Activated CD4-positive, CD25-positive, alpha-beta regulatory T cell treated with anti-CD3 and anti-CD28 coated beads, Interleukin-2, amount 50 U/mL, for 72 hours (primary cell): ENCODE measurements at places on chromosomes 6 and 20.

GRCh38 chr6:75532521-75532920 is 38.9 kb upstream of the FILIP1 start:
- DNase-seq = no peak

DNA sequence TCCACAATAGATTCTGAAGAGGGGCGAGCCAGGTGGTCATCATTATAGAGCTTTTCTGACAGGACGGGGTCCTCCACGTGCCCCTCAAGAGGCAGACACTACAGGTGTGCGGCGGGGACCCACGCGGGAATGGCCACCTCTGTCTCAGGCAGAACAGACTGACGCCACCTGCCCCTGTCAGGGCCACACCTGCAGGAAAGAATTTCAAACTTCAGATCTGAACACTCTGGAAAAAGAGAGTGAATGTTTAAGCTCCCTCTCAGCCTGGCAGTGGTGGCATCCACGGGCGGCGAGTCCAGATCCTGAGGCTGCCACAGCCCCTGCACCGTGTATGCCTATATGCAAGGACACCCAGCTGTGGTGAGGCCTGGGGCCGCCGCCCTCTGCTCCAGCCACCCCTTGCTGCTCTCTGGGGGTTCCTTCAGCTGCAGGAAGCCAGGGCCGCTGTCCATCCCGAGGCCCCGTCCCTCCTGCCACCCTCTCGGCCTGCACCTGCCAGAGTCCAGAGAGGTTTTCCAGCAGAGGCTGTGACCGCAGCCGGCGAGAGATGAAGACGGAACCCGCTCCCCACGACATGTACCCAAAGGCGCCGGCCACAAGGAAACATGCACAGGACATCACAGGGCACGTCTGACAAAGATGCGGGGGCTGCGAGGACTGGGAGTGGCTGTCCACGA is 234.9 kb downstream of the ERMARD start:
- DNase-seq = no peak

- DNase-seq = no peak
Observed at GRCh38 chr6:41836022-41836659, 48.6 kb downstream of the TOMM6 start.

- no peak for DNase-seq
Observed at GRCh38 chr6:67898875-67899274, 736.2 kb upstream of the ADGRB3 start.

DNA sequence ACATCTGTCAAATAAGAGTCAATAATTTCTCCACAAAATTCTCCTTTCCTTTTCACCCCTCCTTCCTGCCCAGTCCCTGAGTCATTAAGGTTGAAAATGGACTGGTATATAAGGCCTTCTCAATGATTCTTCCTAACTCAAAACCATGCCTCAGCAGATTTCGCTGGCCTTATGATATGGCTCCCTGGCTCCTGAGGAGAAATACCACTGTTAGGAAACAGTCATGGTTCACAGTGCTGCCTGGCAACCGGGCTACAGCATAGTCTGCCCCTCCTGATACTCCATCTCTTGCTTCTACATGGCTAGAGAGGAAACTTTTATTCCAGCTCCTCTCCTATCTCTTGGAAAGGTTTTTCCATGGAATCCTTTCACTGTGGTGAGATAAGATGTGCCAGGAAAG is 4.7 kb downstream of the UBE2J1 start:
- DNase-seq = no peak

GRCh38 chr6:66336176-66336575 is 629.1 kb upstream of the EYS start:
- DNase-seq = no peak

DNA sequence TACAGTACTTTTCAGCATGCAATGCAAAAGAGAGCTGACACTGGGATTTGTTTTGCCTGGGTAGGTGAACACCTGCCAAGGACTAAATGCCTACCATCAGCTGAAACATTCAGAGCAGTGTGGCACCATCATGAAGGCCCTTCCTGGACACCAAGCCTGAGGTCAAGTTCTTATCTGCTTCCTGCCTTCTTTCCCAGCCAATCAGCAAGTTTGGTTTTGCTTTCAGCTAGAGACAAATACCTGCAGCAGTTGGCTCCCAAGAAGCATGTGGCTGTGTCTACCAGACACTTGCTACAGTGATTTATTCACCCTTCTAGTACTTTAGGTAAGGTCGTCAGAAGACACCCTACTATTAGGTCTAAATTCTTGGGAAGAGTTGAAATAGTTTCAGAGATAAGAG is 112.8 kb downstream of the TBX18 start:
- no peak for DNase-seq

DNA sequence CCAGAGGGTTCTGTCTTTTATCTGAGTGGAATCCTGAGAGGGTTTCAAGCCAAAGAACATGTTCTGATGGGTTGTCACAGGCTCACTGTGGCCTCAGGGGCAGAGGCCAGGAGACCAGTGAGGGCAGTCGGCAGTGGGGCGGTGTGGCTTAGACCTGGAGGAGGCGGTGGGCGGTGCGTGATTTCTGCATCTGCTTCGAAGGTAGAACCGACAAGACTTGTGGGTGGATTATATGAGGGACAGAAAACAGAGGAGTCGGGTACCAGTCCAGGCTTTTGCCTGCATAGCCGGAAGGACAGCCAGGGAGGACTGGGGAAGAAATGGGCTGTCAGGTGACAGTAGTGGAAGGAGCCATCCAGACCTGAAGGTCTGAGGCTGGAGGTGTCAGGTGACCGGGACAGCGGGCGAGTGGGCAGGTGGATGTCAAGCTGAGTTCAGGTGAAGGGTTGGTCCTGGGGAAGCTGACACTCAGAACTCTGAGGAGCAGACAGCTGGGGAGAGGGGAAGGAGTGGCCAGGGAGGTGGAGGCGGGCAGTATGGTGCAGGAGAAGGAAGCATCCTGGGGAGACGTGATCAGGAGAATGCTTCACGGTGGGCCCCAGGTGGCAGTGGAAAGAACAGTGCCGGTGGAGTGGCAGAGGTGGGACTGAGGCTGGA is 3.1 kb downstream of the CTSZ start:
- no peak for DNase-seq

- DNase-seq = no peak
Observed at GRCh38 chr6:21935561-21936028, 342.0 kb downstream of the SOX4 start.

DNA sequence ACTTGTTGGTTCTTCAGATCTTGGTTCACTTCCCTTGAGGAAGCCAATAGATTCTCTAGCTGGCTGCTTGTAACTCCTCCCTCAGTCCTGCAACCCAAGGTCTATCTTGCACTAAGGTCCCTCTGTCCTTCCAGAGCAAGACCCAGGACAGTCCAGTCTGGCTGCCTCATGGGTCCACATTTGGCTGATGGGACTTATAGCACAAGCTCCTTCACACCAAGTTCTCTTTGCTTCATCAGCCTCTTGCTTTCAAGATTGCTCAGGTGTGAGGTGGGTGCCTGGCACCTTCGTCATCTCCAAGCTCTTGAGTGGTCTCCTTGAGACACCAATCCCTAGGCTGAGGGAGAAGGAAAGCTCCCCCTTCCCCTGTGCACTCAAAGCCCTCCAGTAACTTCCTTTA is 28.3 kb downstream of the NSFL1C start:
- DNase-seq = no peak

DNA sequence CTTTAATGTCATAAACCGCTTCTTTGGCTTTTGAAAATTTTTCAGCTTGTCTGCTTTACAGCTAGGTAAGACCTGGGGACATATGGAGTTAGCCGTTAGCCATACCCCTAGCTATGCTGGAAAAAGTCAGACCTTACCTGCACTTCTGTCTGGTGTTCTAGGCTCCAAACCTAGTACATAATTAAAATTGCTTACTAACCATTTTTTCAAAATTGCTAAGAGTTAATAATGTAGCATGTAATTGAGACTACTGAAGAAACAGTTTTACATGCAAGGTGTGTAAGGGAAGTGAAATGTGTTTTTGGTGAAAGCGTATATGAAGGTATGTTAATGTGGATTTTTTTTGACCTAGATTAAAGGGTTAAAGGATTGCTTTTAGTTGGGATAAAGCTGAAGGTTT is 336.9 kb downstream of the RNF144B start:
- DNase-seq = no peak

- no peak for DNase-seq
Observed at GRCh38 chr20:32707691-32708581, 34.2 kb upstream of the C20orf203 start.

DNA sequence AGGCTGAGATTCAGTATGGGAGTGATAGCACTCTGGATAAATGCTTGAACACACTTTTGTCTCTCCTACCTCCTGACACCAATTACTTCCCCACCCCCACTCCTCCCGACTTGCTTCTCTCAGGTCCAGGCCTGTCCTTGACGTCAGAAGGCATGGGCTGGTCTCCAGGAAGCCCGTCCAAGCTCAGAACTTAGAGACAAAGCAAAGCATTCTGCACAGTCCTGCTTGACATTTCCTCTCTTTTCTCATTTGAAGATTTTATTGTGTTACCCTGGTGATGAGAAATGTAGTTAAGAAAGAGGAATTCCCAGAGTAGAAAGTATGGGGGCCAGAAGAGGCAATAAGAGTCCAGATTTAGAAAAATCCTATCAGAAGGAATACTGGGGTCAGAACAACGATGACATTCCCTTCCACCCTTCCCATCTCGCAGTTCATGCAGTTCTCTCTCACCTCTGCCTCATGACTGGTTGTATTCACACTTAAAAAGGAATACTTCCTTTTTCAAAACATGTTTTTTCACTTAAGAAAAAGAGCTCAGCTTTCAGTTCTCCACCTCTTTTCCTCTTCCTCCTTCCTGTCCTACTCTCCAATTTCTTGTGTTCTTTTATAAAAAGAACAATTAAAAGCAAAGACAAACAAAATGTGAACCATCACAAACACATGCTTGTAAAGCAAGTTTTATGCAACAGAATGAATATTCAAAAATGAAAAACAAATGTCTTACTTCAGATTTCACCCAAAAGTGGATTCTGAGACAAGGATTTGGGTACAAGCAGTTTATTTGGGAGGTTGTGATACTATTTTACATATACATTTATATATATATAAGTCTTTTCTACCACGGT is 18.5 kb upstream of the FAM184A start:
- no peak for DNase-seq

GRCh38 chr6:144548536-144548935 is 263.4 kb downstream of the UTRN start:
- no peak for DNase-seq

- no peak for DNase-seq
Observed at GRCh38 chr6:169575365-169575764, 126.5 kb downstream of the WDR27 start.

DNA sequence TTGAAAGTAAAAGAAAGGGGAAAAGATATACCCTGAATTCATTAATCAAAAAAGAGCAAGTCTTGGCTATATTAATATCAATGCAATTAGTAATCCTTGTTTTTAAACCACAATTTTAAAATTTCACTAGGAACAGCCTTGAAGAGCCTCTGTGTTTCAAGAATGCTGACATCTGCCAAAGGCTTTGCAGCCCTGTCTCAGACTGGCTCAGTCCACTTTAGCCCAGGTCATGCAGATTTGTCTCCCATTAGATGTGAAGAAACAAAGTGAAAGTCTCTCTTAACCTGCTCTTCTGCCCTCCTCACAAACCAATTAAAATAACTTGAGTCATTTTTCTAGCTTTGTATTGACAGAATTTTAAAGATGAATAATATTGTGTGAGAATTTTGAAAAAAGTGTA is 102.7 kb upstream of the CARMIL1 start:
- no peak for DNase-seq

DNA sequence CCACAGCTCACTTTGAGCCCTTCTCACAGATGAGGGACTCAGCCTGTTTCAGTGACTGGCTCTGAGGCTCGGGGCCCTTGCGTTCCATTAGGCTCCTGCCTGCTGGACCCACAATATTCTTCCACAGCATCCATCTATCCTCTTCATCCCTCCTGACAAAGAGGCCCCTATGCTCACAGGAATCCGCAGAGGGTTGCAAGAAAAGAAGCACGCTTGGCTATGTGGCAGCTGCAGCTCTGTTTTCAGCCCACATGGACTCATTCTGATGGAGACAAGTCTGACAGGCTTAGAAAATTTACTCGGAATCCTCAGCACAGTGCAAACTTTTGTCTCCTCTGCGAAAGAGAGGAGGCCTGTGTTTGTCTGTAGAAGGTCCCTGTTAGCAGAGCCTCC is 207.5 kb downstream of the SYNDIG1 start:
- DNase-seq = no peak

DNA sequence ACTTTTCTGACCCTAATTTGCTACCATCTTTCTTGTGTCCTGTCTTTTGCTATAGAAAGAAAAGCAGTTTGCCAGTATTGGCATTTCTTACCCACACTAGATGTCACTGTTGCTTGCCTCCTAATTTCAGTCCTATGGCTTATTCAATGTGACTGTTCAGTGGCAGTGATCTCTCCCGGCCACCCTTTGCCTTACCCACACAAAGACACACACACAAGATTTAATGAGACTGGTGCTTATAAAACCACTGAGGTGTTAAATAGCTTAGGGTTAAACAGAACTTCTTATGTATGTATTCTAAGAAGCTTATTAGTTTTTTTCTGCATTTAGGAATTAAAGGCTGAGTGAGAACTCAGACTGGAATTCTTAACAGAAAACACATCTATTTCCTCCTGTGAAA is 233.6 kb upstream of the ASCC3 start:
- DNase-seq = no peak

DNA sequence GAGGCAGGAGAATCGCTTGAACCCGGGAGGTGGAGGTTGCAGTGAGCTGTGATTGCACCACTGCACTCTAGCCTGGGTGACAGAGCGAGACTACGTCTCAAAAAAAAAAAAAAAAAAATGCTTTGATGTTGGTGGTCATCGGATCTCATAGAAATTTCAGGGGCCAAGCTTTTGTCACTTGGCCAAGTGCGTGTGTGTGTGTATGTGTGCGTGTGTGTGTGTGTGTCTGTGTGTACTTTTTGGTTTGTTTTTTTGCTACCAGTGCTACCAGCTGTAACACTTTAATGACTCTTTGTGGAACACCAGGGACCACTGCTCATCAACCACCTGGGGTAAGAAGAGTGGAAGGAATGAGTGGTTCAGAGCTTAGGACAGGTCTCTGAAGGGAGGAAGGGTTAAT is 49.7 kb downstream of the TRAF3IP2 start:
- no peak for DNase-seq

DNA sequence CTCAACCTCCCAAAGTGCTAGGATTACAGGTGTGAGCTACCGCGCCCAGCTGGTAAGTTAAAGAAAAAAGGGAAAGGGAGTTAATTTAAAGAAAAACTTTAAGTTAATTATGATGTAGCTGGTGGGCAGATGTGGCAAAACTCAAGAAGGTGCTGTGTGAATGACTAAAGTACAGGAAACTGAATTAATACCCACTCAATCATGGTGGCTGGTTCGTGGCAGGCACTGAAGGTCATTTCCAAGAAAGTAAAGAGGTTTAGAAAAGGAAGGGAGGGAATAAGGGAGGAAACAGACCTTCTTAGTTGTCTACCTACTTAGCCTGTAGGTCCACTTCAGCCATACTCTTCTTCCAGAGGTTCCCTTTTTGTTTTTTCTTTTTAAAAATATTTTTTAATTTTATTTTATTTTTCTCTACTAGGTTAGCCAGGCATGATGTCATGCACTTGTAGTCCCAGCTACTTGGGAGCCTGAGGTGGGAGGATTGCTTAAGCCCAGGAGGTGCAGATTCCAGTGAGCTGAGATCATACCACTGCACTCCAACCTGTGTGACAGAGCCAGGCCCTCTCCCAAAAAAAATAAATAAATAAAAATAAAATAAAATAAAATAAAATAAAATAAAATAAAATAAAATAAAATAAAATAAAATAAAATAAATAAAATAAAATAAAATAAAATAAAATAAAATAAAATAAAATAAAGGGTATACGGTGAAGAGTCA is 11.9 kb upstream of the TGM3 start:
- DNase-seq = no peak
